Myocyte (in vitro differentiated cells): ENCODE measurements at places on chromosomes 1 and 21.

DNA sequence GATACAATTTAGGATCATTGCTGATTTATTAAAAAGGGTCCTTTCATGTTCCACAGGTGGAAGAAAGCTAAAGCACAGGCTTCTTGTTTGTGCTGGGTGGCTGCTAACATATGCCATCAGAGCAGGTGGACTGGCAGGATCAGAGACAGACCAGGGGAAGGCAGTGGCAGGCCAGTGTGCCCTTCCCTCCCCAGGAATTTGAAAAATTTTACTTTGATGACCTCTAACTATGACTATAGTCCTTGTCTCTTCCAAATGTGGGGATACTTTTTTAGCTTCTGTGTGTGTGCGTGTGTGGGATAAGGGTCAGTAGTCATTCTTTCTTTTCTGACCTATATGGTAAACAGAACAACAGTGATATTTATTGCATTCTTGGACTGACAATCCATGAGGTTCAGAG lies 49.9 kb downstream of the LHX9 start:
- DNase-seq, result peak; percentile 78

DNA sequence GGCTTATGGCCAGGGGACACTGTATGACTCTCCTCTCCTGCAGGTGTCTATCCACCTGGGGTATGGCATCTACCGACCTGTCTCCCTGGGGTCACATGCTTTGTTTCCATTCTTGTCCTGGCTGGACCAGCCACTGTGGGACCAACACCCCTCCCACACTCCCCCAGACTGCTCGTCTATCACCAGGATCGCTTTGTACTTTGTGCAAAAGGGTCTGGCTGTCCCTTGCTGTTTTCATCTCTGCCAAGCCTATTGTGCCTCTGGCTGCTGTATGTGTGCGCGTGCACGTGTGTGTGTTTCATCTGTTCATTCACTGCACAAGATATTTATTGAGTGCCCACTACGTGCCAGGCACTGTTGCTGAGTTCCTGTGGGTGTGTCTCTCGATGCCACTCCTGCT lies 25.5 kb downstream of the ETNK2 start:
- no peak for DNase-seq

- DNase-seq, result no peak
Observed at GRCh38 chr21:34031835-34032370, 41.5 kb upstream of the MRPS6 start.

- no peak for DNase-seq
Observed at GRCh38 chr1:29540801-29541357, 304.6 kb downstream of the PTPRU start.

GRCh38 chr1:64195081-64195395 lies 8.4 kb upstream of the UBE2U start:
- no peak for DNase-seq

- no peak for DNase-seq
Observed at GRCh38 chr1:2460203-2460602, 15.9 kb upstream of the PLCH2 start.

DNA sequence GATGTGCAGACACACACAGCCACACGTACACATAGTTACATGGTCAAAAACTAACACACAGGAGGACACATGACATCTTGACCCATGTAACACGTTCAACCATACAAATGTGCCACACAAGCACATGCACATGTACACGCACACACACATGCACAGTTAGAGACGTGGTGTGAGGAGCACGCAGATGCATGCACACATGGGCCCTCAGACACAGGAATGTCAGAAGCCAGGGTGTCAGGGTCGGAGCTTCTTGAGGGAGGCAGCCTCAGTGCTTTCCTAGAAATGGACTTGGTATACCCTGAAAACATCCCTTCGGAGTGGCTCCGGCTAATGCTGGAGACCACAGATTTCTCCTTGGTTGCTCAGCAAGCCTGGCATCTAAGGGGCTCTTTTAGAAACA lies 114.3 kb downstream of the DMRTB1 start:
- DNase-seq, result no peak

DNA sequence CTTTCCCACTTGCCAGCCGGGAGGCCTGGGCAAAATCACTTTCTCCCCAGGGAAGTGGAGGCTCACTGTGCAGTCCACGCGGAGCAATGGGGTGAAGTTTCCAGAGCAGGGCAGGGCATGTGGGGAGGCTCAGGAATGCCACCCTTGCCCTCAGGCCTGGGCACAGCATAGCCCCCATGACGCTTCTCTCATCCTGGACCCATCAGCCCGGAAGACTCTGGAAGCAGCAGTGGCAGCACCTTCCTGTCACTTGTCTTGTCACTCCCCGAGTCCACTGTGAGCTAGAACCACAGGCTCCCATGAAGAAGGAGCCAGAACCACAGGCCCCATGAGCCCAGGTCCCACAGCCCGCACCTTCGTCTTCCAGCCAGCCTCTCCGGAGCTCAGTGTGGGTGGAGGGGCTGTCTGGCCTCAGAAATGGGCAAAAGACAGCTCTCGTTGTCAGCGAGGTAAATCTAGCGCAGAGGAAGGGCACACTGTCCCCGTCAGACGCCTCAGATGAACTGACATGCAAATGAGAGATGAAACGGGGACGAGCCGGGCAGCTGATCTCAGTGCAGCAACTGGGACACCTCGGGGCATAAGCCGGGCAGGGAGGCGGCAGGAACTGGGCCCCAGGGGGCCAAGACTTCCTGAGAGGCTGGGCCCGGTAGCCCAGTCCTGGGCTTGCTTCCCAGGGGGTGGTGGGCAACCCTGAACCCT lies 6.1 kb downstream of the PDE9A start:
- DNase-seq, result no peak

GRCh38 chr1:79716447-79716846 lies 709.9 kb upstream of the ADGRL4 start:
- DNase-seq, result peak; percentile 12

GRCh38 chr1:42822800-42823392 lies 5.7 kb upstream of the SVBP start:
- no peak for DNase-seq

DNA sequence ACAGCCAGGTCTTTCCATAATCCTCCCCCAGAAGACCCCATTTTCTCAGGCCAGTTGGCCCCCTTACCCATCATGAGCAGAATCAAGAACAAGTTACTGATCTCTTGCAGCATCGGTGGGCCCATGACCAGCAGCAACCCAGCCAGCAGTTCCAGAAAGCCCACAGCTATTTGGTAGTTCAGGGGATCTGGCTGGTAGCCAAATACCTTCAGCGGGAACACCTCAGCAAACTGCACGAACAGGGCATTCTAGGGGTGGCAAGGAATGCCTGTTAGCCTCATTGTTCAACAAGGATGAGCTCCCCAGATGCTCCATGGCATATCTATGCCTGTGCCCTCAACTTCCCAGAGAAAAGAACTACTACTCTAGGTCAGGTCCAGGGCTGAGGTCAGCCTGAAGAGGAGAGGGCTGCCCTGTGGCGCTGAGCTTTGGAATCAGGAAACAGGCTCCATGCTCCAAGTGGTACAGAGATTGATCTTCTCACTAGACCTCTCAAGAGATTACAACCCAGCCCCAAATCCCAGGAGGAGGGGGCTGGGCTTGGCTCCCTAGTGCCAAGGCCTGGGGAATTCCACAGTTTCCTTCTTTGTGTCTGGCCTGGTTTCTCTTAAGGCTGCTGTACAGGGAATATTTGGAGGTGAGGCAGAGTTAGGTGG lies 1.3 kb downstream of the TMEM35B start:
- no peak for DNase-seq

DNA sequence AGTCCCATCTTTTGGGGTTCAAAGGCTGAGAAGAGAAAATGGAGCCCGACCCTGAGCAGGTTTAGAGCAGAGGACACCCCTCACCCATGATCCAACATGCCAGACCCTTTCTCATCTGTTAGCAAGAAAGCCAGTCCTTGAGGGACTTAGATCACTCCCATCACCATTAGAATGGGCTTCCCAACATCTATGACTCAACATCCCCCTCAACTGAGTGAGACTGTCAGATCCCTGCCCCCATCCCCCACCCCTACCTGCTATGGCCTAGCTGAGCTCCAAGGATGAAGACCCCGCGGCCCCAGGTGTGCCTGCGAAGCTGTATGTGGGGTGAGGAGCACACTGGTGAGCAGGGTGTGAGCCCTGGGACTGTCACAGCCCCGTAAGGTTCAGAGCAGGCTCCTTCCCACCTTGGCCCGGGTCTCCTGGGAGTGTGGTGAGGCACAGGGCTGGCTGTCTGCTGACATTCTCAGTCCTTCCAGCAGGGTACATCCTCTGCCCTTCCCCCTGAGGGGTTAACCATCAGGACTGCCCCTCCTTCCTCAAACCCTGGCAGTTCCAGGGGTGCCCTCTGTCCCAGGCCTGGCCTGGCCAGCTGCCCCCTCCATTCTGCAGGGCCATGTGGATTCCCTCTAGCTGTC lies 21.4 kb upstream of the BLACAT1 start:
- DNase-seq, result no peak

DNA sequence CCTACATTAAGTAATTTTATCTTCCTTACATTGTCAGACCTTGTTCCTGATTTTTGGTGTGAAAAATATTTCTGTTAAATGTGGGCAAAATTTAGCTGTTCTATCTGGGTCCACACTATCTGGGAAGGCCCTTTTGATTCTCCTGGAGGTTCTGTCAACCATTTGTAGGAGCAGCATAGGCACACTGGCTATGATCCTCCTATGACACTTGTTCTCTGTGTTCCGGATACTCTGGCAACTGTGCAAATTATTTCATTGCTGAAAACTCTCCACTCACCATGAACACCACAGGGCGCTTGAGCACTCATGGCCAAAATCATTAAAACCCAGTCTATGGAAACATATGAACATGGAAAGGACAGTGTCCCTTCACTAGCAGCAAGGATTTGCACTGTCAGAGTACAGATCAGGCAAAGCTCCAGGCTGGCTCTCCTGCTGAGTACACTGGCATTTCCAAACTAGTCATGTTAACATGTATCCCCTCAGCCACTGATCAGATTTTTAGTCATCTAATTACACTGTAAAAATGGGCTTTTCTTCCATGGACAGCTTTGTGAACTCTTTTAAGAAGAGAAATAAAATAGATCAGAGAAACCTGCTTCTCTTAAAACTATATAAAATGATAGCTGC lies 43.9 kb upstream of the SGIP1 start:
- no peak for DNase-seq

DNA sequence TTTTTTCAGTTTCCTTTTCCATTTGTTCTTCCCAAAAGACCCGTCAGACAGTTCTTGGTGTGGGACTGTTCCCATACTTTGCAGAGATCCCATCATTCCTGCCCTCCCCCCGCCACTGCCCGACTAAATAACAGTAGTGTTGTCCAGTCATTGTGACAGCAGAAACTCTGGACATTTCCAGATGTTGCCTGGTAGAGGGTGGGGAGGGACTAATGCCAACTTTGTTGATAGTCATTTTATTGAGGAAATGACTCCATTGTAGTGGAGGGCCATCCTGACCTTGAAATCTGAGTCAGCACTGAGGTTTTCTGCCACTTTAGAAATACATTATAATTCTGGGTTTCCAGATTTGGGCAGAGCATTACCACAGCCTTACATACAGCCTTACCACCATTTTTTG lies 85.4 kb downstream of the CEP350 start:
- DNase-seq, result peak; percentile 31

- no peak for DNase-seq
Observed at GRCh38 chr1:156471496-156472490, 28.8 kb downstream of the MEF2D start.

DNA sequence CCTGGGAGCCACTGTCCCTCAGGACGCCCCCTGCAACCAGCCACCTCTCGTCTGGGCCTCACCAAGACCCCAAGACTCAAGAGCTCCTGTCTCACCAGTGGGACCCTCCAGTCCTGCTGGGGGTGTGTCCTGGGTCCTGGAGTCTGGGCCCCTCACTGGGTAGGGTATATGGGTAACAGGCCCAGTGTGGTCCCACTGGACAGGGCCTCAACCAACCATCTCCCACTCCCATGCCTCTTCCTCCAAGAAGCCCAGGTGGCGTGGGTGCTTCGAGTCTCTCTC lies 725 bp upstream of the VWA1 start:
- no peak for DNase-seq

GRCh38 chr1:86648255-86648654 lies 56.1 kb upstream of the SH3GLB1 start:
- DNase-seq, result peak; percentile 41

GRCh38 chr1:118841521-118841920 lies 146.6 kb downstream of the TBX15 start:
- DNase-seq, result no peak

- DNase-seq, result peak; percentile 22
Observed at GRCh38 chr1:175742790-175743459, 470 bp downstream of the TNR start.

DNA sequence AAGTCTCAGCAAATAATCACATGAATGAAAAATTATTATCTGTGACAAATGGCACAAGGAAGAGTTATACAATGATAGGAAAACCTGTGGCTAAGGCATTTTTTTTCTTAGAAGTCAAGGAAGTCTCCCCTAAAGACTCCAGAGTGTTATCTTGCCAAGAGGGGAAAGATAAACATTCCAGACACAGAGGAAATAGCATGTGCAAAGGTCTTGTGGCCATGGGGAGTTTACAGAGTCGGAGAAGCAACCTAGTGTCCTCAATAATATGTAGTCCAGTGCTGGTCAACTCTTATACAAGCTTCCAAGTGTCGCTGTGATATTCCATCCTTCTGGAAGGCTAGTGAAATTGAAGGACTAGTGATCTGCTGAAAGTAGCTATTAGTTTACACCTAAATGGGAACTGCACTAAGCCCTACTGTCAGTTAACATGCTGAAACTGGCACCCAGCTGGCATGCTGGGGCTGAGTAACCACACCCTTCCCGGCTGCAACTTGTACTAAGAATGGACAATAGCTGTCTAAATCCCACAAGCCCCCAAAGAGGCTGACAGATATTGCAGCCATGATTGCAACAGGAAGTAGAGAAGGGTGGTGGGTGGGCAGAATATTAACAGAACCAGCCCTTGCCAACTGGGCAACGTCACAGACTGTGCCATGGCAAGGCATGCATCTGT lies 11.5 kb upstream of the ATP1B1 start:
- DNase-seq, result no peak

- no peak for DNase-seq
Observed at GRCh38 chr1:219401724-219402625, 210.9 kb downstream of the ZC3H11B start.

GRCh38 chr1:234065794-234066447 lies 161.4 kb downstream of the SLC35F3 start:
- peak; percentile 59 for DNase-seq

- DNase-seq, result no peak
Observed at GRCh38 chr1:3359351-3359750, 95.1 kb upstream of the ARHGEF16 start.

DNA sequence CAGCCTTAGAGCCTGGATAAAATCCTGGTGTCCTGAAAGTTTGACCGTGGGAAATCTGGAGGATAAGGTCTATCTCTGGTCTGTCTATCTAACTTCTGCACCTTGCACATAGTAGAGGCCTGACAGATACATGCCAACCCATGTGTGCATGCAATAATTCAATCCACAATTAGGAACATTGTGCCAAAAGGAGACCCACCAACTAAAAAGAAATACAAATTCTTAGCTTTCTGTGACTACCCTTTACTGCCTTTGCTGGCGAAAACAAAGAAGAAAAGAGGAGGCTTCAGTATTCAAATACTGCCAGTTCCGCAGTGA lies 381 bp upstream of the KLHL20 start:
- no peak for DNase-seq
